GM04504 (cell line): ENCODE measurements at places on chromosomes 4 and X.

DNA sequence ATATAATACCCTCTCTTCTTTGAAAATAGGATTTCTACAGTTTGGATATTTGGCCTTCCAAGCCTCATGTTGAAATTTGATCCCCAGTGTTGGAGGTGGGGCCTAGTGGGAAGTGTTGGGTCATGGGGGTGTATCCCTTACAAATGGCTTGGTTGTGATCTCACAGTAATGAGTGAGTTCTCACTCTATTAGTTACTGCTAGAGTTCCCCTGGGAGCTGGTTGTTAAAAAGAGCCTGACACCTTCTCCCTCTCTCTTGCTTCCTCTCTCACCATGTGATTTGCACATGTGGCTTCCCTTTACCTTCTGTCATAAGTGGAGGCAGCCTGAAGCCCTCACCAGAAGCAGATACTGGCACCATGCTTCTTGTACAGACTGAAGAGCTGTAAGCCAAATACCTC is 73.9 kb downstream of the HDAC8 start:
- no peak for DNase-seq

GRCh38 chrX:10741550-10741949 is 121.2 kb upstream of the MID1 start:
- DNase-seq, result no peak

DNA sequence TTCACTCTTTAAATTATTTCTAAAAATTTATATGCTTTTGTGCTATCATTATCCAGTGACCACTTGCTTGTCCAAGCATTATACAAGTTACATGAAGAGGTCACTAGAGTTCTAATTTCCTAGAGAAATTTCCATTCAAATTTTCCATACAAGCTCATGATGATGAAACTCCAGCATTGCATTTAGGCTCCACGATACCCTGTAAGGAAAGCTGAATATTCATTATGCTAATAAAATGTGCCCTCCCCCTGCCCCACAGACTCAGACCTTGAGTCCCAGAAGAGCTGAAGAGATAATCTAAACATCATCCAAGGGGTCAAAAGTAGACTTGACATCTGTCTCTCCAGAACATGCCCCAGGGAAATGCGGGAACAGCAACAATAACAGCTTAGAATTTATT is 19.6 kb upstream of the FAM156A start:
- no peak for DNase-seq

- DNase-seq, result no peak
Measured at GRCh38 chr4:118774989-118775388, 60.9 kb downstream of the SEC24D start.

DNA sequence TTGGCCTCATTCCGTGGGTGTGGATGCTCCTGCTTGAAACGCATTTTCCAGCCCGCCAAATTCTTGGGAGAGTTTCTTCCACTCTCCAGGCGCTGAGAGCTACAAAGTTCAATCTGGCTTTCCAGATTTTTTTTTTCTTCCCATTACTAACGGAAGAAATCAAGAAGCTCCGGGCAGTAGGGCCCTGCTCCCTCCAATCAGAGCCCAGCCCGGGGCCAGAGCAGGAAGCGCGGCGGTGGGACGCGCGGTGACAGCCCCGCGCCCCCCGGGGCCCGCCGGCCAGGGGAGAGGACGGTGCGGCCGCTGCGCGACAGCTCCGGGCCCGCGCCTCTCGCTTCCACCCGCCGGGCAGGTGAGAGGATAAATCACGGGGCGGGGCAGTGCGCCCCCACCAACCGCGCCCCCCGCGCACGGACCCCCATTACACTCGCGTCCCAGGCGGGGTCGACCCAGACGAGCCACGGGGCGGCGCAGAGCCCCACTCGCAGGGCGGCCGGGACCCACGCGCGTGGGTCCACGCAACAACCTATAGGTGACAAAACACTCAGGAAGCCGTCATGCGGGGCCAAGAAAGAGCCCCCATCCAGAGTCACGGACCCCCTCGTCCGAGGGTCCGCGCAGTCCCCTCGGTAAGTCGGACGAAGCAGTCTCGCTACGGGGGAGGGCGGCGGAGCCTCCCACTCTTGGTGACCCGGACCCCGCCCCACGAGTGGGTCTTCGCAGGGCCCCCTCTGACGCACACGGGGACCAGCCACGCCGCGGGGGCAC is 868 bp downstream of the AFAP1 start:
- DNase-seq, result no peak

DNA sequence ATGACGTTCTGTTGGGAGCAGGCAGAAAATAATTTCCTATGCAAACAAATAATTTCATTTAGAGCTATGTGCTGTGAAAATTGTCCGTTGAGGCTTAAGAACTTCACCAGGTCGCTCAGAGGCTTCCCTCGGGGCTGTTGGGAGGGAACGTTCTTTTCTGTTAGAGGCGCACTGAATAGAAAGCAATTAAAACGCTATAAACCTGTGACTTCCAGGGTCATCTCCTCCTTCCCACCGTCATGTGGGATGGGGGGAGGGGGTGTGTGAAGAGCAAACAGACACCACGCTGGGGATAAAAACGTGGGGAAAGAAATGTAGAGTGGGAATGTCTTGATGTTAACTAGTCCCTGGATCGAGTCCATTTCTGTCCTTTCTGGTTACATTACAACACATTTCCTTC is 35.2 kb upstream of the ZNF518B start:
- DNase-seq, result no peak

GRCh38 chrX:84363051-84363450 is 139.2 kb downstream of the HDX start:
- no peak for DNase-seq

GRCh38 chrX:30822068-30822681 is 66.9 kb downstream of the TAB3 start:
- no peak for DNase-seq

- peak; percentile 17 for DNase-seq
Measured at GRCh38 chrX:111100191-111100590, 4.2 kb downstream of the PAK3 start.

DNA sequence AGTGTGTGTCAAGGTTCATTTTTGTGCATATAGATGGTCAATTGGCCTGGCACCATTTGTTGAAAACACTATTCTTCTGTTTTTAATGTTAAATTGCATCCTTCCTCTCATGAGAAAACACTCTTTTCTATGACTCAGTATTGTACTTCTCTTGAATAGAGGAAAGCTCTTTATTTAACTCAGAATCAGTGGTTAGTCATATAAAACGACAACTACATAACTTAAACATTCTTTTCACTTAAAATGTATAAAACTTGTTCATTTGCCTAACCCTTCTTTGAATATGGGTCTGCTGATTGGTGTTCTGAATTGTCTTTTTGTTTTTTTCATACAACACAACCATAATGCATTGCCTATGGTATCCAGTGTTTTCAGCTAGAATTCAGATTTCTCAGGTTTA is 17.2 kb upstream of the MRPL1 start:
- DNase-seq, result no peak

DNA sequence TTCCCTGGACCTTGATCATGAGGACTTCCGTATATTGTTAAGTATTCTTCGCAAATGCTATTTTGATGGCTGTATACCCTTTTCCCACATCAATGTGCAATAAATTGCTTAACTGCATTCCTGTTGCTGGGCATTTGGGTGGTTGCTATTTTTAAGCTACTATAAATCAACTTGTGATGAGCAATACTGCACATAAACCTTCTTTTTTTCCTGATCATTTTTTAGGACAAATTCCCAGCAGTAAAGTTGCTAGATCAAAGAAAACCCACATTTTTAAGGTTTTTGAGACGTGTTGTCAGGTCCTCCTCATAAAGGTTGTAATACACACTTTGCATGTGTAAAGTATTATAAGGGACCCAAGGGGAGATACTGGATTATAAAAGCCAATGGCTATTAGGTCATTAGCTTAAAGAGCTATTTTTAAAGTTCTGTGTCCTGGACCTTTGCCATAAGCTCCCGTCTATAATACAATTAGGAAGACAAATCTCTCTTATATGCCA is 35.6 kb downstream of the LIMCH1 start:
- peak; percentile 26 for DNase-seq

DNA sequence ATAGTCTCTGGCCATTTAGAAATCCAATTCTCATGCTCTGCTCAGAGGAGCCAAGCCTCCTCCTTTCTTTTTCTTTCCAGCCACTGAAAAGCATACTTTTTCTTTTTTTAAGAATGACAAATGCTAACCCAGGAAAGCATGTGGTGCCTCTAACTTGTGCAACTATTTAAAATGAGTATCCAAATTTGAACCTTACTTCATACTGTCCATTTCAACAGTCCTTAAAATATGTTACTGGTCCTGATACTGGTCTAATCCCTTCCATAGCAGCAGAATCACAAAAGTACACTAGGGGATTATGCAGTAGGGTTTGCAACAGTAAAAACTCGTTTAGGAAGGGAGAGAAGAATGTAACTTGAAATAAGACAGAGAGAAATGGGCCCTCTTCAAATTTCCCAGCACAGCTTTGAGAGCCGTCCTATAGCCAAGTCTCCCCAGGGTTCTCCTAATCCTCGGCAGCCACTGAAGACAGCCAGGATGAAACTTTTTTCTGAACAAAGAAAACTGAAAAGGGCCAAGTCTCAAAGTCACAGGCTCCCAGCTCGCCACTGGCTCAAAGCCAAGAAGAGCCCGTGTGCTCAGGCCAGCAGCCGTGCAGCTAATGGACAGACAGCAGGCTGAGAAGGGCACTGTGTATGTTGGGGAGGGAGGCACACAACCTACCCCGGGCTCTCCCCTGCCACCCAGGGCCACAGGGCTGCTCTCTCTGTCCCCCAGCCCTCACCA is 39.5 kb downstream of the GPC4 start:
- no peak for DNase-seq
